ENCODE measurements at places on chromosomes 6 and 20. TPM values are rescaled to one million over a fixed set of nuclear protein-coding genes. Genes with fewer than 3 reads are reported as not detected.

DNA sequence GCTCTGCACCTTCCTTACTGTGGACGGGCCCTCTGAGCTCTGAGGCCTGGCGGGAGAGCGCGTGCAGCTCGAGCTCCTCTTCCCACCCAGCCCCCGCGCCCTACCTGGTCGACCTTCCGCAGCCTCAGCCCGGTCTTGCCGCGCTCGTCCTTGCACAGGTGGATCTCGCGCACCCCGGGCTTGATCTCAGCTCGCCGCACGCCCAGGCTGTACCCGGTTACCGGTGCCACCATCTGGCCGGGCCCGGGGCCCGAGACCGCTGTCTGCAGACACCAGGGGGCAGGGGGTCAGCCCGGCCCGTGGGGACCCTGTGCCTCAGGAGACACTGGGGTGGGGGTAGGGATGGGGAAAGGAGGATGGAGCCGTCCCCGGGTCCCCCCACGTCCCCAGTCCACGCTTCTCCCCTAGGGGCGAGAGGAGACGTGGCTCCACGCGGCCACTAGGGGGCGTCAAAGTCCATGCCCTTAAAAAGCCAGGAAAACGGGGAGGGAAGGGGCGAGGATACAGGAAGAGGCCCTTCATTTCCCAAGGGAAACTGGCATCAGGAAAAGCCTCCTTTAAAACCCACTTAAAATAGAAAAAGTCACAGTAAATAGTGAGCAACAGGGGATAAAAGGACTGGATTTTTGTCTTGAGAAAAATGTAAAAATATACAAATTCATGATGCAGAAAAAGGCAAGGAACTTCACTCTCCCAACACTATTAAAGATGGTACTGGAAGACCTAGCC is 15.5 kb downstream of the SDCBP2 start:
- no peaks in the 10 kb centered on the region for H3K36me3 ChIP-seq
- no peaks in the 10 kb centered on the region for H3K27me3 ChIP-seq
- peaks cover 6% of the 10 kb centered on the region for H3K4me1 ChIP-seq
- H3K27ac ChIP-seq = no peak overlapping the region
- no peak overlapping the region for H3K4me3 ChIP-seq
- peak; percentile 77 for ATAC-seq

MYLIP gene
- total RNA-seq = 6.0 TPM

DNA sequence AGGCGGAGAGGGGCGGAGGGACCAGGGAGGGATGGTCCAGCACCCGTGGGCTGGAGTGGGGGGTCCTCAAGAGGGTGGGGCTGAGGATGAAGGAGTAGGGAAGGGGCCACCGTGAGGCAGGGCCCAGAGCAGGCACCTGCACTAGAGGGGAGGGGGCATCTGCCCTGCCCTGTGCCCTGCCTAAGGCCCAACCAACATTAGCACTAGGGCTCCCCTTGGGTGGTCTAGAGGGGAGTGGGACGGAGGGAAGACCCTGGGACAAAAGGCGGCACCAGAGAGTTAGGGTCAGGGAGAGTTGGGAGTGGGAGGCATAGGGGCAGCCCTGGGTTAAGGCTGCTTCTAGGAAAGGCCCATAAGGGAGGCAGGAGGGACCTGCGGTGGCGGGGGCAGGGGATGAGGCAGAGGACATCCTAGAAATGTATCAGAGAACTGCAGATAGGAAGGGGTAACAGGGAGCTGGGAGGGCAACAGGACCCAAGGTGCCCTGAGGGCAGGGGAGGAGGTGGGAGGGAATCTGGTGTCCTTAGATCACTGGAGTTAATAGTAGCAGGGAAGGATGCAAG is 24.5 kb downstream of the HLA-F start:
- H3K27me3 ChIP-seq = no peaks in the 10 kb centered on the region
- peak overlapping the region; percentile 96 for H3K27ac ChIP-seq
- no peaks in the 10 kb centered on the region for H3K36me3 ChIP-seq
- H3K4me3 ChIP-seq = peak overlapping the region; percentile 98
- H3K4me1 ChIP-seq = peaks cover 27% of the 10 kb centered on the region

GRCh38 chr6:70666706-70667105 is 977 bp upstream of the SMAP1 start:
- H3K36me3 ChIP-seq = peaks cover 23% of the 10 kb centered on the region
- ATAC-seq = no peak
- H3K4me3 ChIP-seq = peak overlapping the region; percentile 99
- H3K4me1 ChIP-seq = peaks cover 40% of the 10 kb centered on the region

Data from activated T-helper 17 cell treated with anti-CD3 and anti-CD28 coated beads, Interleukin-2, amount 50 U/mL, for 72 hours (primary cell).